ENCODE measurements at places on chromosomes 6 and 20.
A peak's percentile ranks its signal among the peaks of the same experiment; 100 is the strongest.

GRCh38 chr6:137749696-137750211 lies 117.3 kb upstream of the TNFAIP3 start:
- no peak for DNase-seq

DNA sequence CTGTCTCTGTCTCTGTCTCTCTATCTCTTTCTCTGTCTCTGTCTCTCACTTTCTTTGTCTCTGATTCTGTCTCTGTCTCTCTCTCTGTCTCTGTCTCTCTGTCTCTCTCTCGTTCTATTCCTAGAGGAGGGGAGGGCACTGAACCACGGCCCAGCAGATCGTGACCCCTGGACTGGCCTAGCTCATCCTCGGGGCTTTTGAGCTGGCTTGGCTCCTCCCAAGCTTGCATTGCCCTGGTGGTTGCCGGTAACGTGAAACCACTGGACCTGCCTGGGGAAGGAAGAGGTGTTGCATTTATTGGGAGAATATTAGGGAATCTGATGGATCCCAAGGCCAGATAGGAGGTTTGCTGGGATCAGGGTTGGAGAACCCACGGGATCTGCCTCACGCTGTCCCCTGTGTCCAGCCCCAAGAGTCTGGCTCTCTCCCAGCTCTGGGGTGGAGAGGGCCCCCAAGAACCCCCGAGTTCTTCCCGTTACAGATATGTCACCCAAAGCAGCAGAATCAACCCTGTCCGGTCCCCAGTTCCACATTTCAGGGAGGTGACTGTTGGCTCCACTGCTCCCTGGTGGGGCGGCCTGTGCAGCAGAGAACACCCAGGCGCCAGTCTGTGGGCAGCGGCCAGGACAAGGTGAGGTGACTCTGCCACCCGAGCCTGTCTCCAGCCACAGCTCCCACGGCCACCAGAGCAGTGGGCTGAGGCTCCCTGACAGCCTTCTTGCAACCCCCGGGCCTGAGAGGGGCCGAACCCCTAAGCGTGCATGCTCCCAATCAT lies 228.3 kb downstream of the TTLL2 start:
- DNase-seq = no peak

DNA sequence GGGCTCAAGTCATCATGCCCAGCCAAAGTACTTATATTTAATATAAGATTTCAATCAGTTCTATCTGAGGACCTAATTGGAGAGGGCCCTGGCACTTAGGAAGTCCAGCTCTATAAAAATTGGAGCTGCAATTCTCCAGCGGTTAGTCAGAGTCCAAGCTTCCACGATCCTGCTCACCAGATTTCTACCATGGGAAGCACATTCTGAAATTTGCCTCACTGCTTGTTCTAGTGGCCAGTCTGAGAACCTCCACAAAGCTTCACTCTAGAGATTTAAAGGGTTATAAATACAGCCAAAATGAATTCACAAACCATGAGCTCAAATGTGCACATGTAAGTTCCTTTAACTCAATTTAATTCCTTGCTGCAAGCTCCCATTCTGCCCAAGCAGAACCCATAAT lies 33.5 kb downstream of the PNLDC1 start:
- DNase-seq = no peak

DNA sequence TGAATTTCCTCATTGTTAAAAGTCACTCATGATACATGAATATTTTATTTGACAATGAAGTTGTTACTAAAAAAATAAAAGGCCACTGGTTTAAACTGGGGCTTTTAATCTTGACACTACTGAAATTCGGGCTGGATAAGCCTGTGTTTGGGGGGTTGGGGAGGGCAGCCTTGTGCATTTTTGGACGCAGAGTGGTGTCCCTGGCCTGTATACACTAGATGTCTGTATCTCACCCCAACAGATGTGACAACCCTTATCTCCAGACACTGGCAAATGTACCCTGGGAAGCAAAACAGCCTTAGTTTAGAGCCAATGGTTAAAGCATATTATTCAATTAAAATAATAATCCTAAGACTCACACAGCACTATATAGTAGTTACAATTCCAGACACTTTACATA lies 24.8 kb downstream of the MAN1A1 start:
- no peak for DNase-seq

DNA sequence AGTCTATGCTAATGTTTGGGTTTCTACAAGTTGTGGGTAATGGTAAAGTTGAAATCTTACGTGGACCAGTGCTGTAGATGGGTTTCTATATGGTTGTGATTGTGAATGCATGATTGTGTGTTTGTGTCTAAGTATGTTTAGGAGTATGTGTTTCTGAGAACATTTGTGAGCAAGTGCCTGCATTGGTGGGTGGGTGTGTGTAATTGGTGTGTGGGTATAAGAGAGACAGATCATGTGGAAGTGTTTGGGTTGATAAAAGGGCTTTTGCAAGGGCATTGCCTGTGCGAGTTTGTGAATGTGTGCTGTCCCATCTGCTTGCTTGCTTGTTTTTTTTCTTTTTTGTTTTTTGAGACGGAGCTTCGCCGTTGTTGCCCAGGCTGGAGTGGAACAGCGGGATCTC lies 25.8 kb upstream of the ID1 start:
- no peak for DNase-seq

DNA sequence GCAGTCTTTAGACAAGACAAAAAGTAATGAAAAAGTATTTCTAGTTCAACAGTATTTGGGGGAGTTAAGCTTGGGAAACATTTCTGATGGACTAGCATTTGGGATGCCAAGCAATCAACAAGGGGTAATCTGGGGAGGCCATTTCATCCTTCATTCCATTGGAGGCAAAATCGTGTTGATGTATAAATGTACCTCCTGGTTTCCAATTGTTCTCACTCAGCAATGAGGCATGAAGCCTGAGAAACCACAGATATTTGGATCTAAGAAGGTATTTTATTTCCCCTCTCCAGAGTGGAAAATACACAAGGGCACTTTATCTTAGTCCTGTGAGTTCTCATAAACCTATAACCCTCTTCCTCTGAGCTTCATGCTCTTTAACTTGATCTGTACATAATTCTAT lies 68.2 kb downstream of the TBX18 start:
- DNase-seq = peak; percentile 33

DNA sequence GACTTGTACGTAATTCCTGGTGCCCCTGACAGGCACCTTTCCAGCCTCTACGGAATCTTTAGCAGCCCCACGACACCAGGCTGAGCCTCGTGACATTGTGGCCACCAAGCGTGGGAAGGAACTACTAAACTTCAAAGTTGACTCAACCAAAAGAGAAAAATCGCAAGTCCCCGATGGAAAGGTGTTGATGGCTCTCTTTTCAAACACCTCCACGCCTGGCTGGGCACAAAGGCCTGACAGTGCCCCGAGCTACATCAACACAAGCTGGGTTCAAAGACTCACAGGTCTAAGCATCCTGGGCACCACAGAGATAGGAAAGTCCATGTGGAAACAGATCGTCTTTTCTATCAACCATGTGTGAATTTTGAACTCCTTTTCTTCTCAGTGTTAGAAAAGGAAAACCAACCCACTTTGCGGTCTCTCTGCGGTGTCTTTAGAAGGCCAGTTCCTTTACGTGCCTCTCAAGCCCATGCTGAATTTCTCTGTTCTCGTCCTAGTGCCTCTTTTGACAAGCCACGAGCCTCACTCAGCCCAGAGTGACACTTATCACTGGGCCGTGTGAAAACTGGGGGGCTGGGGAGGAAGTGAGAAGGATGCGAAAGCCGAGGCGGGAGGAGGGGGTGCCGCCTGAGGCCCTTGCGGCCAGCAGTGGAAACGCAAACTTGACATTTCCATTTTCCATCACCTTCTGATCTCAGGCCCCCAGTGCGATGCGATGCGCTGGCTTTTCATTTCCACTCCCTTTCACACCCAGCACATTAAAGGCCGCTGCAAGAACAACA lies 59.4 kb downstream of the GFOD1 start:
- no peak for DNase-seq

DNA sequence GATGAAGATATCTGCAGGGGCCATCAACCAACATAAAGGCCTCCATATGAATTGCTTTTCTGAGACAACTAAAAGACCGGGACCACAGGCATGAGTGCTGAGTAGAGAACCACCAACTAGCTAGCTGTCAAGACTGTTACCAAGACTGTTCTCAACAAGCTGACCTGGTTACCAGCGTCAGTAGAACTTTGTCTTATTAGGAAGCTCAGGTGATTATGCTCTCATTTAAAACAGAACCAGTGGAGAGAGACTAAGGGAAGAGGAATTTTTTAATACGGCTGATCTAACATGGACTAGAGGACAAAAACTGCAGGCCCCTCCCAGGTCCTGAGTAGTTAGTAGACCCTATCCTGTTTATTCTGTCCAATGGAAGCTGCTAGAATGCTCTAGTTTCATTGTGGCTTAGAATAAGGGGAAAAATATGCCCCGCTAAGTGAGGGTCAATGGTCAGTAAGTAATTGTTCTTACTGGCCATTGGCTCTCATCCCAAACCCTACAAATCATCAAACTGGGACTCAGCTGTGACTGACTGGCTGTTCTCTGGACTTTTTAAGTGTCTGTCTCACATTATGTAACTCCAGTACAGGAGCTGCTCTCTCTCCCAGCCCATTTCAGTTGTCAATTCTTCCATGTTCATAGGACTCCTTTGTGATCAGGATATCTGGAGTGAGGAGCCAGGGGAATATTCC lies 3.8 kb upstream of the DYNLRB1 start:
- no peak for DNase-seq

- no peak for DNase-seq
Measured at GRCh38 chr6:33492093-33492492, 37.7 kb downstream of the ZBTB9 start.

GRCh38 chr6:149079911-149080491 lies 237.5 kb upstream of the TAB2 start:
- no peak for DNase-seq

DNA sequence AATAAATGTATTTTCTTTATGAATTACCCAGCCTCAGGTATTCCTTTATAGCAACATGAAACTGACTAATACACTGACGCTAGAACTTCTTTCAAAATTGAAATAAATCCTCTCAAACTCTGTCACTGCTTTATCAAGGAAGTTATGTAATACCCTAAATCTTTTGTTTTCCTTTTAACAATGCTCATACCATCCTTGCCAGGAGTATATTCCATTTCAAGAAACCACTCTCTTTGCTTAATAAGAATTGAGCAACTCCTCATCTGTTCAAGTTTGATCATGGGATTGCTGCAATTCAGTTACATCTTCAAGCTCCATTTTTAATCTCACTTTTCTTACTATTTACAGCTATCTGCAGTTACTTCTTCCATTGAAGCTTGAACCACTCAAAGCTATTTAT lies 707.6 kb upstream of the MARCKS start:
- DNase-seq = no peak

- DNase-seq = no peak
Measured at GRCh38 chr6:130843575-130844320, 16.5 kb downstream of the SMLR1 start.

Data from fibroblast of skin of left biceps (primary cell).